ENCODE measurements at places on chromosomes 6 and 20. TPM values are rescaled to one million over a fixed set of nuclear protein-coding genes. Genes with fewer than 3 reads are reported as not detected.

The SLC22A7 gene
- total RNA-seq: not detected

The CTSA gene
- total RNA-seq: 366 TPM

The SLX4IP gene
- total RNA-seq: 8.8 TPM

The SMLR1 gene
- not detected for total RNA-seq

The HRH3 gene
- total RNA-seq: not detected

- H3K27me3 ChIP-seq: no peaks in the 10 kb centered on the region
- H3K4me1 ChIP-seq: peaks cover 4% of the 10 kb centered on the region
- H3K36me3 ChIP-seq: no peaks in the 10 kb centered on the region
- H3K4me3 ChIP-seq: no peak overlapping the region
- no peak overlapping the region for H3K27ac ChIP-seq
- DNase-seq: no peak
Measured at GRCh38 chr6:106884576-106884975, 90.0 kb downstream of the CD24 start.

GRCh38 chr20:51335329-51335841 lies 207.1 kb downstream of the NFATC2 start:
- H3K36me3 ChIP-seq: no peaks in the 10 kb centered on the region
- no peak overlapping the region for H3K27ac ChIP-seq
- H3K27me3 ChIP-seq: no peaks in the 10 kb centered on the region
- DNase-seq: no peak

GRCh38 chr6:118523216-118523615 lies 24.9 kb upstream of the PLN start:
- no peak overlapping the region for H3K4me3 ChIP-seq
- H3K27me3 ChIP-seq: no peaks in the 10 kb centered on the region
- DNase-seq: no peak
- H3K4me1 ChIP-seq: no peaks in the 10 kb centered on the region

GRCh38 chr6:75488033-75488432 lies 5.6 kb downstream of the FILIP1 start:
- H3K27me3 ChIP-seq: no peaks in the 10 kb centered on the region
- H3K4me1 ChIP-seq: no peaks in the 10 kb centered on the region
- DNase-seq: no peak
- H3K36me3 ChIP-seq: no peaks in the 10 kb centered on the region

- H3K4me3 ChIP-seq: peak overlapping the region; percentile 75
- no peak for DNase-seq
- peak overlapping the region; percentile 85 for H3K27ac ChIP-seq
- H3K27me3 ChIP-seq: no peaks in the 10 kb centered on the region
- H3K4me1 ChIP-seq: peaks cover 17% of the 10 kb centered on the region
Measured at GRCh38 chr20:34364223-34364506, 1.1 kb downstream of the ITCH start.

DNA sequence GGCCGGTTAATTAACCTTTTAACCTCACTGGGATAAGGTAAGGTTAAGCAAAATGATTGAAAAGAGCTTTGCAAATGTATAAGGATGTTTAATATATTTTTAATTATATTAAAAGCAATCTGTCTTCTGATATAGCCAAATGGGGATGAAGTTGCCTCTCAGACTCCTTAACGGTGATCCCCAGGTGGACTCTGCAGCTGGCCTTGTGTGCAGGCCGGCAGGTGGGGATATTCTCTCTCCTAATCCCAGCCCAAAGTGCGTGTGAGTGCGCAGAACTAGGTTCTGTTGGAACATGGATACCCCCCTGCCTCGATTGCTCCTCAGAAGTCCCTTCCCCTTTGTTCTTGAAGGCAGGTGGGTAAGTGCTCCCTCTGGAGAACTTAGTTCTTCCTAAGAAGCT lies 100.0 kb downstream of the NDUFAF5 start:
- no peaks in the 10 kb centered on the region for H3K4me1 ChIP-seq
- no peak overlapping the region for H3K27ac ChIP-seq
- DNase-seq: no peak
- H3K4me3 ChIP-seq: no peak overlapping the region
- H3K27me3 ChIP-seq: no peaks in the 10 kb centered on the region

- no peaks in the 10 kb centered on the region for H3K27me3 ChIP-seq
- H3K36me3 ChIP-seq: no peaks in the 10 kb centered on the region
- H3K27ac ChIP-seq: no peak overlapping the region
- no peak for DNase-seq
- H3K4me1 ChIP-seq: no peaks in the 10 kb centered on the region
Measured at GRCh38 chr6:44489910-44490604, 102.6 kb downstream of the CDC5L start.

Measured in colonic mucosa (tissue), 4 donors.